ENCODE measurements at places on chromosomes 7 and 10.

DNA sequence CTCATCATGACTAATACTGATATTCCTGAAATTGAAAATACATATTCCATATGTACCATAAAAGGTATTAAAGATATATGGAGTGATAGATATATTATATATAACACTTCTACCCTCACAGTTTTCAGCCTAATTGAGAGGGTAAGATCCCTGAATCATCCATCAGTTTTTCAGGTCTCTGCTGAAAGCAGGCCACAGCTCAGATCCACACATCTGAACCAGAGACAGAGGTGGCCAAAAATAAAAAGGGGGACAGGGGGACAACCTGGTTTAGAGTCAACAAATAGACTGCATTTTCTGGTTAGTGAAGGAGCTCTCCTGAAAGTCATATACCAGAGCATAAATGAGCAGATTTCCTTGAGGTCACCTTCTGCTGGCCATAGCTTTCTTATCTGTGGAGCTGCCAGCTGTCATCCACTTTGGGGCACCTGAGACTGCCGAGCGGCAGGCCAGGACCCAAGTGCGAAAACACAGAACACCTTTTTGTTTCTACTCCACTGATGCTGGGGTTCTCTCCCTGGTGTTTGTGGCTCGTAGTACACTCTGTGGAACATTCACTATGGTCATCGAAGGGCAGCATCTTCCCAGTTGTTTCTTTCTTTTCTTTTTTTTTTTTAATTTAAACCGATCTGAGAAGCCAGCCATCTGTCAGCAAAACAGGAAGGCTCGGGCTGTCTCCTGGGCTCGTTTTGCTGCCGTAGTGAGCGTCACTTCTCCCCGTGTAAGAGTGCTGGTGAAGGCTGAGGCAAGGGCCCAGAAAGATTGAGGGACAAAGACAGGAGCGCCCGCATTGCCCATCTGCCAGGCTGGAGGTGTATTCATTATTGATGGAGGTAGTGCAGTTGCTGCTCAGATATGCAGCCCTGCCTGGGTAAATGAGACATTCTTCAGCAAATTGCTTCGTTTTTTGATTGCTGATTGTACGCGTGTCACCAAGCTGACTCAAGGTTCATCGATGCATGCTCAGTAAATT lies 13.5 kb downstream of the IKZF1 start:
- no peak for DNase-seq

DNA sequence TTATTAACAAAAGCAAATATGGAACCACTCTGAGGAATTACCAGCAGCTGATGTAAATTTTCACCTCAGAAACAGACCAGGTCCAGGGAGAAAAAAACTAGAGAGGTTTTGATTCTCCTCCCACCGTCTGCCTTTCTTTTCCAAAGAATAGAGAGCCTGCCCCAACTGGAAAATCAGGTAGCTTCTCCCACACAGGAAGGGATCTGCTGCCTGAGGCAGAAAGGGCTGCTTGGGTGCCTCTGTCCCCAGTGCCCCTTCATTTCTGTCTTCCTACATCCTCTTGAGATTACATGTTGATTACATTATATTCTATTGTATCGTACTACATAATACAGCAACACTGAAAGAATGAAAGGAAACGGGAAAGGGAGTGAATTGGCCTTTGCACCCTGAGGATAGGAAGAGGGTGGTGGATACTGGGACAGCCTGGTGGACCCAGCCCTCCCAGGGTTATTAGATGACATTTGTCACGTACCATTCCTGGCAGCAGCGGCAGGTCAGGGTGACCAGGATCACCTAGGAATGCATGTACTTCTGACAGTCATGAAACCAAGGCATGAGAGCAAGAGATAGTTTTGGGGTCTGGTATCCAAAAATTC lies 8.9 kb downstream of the ST8SIA6 start:
- DNase-seq, result no peak

- DNase-seq, result no peak
Observed at GRCh38 chr7:116185450-116185849, 24.9 kb upstream of the TES start.

DNA sequence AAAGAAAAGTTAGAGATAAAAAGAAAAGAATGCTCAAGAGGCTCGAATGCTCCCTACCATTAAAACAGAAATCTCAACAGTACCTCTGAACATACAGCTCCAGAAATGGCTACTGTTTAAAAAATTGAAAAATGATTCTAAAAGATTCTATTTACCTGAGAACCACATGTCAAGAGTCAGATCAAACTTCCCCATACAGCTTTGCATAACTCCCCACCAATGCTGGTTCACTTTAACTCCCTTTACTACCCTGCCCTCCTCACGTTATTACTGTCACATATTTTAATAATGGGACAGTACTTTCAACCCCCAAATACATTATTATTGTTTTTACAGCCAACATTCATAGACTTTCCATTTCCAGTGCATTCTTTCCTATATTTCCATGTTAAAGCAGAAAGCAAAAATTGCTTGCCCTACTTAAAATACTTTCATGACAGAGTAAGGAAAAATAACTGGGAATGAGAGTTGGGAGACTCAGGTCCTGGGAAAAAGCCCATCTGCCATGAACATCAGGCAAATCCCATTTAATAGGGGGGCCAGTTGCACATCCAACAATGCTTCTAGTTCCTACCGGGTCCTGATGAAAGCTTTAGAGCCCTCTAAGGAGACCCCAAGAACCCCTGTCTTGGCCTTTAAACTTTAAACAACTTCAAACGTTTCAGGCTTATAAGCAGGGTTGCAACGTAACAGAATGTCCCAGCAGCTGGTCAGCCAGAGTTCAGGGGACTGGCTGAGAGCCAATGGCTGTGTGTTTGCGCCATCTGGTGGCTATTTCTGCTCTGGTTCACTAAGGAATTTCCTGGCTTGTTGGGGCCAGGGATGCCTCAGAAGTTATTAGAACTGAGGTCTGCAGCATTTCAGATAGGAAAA lies 247.4 kb downstream of the ELMO1 start:
- peak; percentile 74 for DNase-seq

GRCh38 chr7:157676001-157676400 lies 339.2 kb downstream of the DNAJB6 start:
- no peak for DNase-seq

GRCh38 chr7:2894118-2894940 lies 50.2 kb upstream of the GNA12 start:
- DNase-seq, result no peak

- no peak for DNase-seq
Observed at GRCh38 chr7:129750501-129750900, 139.0 kb downstream of the NRF1 start.

GRCh38 chr10:127916826-127917225 lies 9.9 kb downstream of the PTPRE start:
- DNase-seq, result no peak

DNA sequence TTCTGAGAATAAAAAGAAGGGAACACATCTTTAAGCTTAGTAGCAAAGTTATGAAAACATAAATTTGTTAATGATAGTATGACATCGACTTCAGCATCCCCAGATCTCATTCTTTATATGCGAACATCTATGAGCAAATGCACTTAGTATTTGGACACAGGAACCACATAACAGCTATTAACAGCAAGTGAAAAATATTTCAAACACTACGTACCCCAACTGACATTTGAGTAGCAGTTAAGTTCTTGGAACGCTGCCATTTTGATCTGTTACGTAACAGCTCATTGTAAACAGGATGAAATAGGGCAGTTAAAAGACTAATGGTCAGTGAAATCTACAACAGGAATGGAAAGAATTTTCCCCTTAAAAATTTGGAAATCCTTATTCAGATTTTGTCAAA lies 428.9 kb downstream of the TNS3 start:
- peak; percentile 98 for DNase-seq

Data from EH (cell line).